Muscle of arm (tissue), 14 donors: ENCODE measurements at places on chromosomes 4 and X.

- no peak for DNase-seq
Measured at GRCh38 chr4:176611381-176611780, 181.3 kb downstream of the VEGFC start.

DNA sequence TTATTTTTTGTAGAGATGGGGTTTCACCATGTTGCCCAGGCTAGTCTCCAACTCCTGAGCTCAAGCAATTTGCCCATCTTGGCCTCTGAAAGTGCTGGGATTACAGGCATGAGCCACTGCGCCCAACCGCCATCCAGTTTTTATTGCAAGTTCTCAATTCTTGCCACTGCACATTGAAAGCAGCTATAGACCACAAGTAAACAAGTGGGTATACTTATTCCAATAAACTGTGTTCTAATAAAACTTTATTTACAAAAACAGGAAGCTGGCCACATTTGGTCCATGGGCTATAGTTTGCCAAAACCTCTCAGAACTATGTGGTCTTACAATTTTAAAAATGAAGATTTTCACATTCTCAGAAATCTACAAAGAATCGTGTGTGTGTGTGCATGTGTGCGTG, 313.6 kb upstream of the RASGEF1B start:
- no peak for DNase-seq

DNA sequence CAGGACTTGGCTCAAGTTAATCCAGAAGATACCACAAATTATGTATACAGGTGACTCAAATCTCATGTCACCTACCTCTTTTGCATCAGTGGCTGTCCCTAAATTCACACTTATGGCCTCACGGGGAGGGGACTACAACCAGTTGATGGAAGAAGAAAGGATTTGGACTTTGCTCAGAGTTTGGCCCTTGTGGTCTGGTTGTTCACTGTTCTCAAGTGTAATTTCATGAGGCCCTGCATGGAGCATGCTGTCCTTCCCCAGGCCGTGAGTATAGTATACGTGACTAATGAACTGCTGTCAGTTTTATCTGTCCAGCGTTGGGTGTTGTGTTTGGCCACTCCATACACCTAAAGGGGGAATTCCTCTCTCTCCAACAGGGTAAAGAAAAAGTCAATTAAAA, 27.5 kb upstream of the LSM6 start:
- DNase-seq: no peak

- no peak for DNase-seq
Measured at GRCh38 chr4:76120199-76120598, 28.0 kb downstream of the NUP54 start.

DNA sequence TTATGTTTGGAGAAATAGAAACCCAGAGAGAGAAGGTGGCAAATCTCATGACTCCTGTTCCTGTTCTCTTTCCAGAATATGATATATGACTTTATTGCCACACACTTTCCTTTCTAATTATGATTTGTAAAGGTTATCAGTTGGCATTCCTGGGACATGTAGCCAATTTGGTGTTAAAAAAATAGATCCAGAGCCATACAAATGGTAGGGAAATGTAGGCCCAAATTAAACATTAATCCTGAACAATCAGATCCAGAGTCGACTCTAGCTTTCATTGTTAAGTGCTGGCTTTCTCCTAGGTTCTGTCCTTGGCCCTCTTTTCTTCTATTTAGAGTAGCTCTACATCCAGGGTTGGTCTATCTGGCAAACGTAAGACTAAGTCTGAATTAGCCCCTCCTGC, 69.8 kb upstream of the LONRF3 start:
- no peak for DNase-seq

- DNase-seq: no peak
Measured at GRCh38 chr4:10671366-10671765, 13.2 kb downstream of the CLNK start.

- DNase-seq: no peak
Measured at GRCh38 chr4:109065006-109065405, 237.5 kb downstream of the COL25A1 start.

DNA sequence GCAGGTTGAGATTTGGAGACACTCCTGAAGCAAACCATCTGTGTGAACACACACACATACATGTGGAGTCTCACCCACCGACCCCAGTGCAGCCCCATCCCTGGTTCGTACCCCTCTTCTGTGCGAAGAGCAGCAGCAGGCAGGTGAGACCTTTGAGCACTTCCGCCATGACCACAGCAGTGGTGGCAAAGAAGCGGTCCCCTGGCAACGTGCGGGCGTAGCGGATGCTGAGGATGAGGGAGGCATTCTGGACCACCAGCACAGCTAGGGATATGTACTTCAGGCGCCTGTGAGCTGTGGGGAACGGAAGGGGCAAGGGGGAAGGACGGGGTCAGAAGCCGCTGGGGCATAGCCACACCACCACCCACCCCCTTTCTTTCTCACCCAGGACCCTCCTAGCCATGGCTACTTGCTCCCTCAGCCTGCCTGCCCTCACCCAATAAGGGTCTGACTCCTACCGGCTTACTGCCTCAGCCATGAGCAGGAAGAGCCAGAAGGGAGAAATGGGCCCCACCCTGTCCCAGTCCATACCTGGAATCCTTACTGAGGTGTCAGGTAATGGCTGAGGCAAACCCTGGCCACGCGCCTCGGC, 1.6 kb downstream of the SLC35A2 start:
- DNase-seq: no peak

DNA sequence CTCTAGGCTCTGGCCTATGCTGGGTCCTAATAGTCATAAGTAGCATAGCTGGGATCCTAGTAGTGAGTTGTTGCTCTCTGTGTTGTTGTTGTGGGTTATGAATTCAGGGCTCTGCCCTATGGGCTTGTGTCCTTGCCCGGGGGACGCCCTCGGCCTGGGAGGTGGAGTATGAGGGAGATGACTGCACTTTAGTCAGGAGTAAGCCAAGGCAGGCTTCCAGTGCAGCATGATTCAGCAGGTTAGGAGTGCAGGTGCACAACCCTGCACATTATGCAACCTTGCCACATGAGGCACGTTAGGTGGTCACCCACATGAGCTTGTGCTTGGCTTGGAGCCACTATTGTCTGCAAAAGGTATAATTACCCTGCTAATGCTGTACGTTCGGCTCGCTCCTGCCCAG, 58.4 kb upstream of the CCDC149 start:
- DNase-seq: no peak

DNA sequence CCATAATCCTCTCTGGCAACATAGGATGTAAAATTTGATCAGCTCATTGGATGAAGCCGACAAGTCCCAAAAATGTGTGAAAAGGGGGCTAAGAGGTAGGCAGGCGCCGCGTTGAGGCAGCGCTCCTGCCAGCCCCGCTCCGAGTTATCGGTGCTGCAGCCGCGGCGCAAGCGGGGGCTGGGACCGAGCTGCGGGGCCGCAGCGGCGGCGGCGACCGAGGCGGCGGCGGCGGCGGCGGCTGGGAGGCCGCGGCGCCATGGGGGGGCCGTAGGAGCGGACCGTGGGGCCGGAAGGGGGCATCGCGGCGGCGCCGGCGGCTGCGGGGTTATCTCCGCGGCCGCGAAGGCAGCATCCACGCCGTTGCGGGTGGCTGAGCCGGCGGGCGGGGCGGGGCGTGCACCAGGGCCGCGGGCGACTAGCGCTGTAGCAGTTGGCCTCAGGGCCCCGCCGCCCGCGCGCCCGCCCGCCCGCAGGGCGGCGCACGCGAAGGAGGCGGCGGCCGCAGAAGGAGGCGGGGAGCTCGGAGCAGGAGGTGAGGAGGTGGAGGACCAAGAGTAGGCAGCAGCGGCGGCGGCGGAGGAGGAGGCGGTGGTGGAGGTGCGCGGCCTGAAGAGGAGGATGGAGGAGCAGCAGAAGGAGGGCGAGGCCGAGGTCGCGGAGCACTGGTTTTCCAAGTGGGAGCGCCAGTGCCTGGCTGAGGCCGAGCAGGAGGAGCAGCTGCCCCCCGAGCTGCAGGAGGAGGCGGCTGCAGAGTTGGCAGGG, 126.0 kb upstream of the CXorf66 start:
- no peak for DNase-seq

- no peak for DNase-seq
Measured at GRCh38 chr4:3200423-3201090, 48.4 kb upstream of the MSANTD1 start.

DNA sequence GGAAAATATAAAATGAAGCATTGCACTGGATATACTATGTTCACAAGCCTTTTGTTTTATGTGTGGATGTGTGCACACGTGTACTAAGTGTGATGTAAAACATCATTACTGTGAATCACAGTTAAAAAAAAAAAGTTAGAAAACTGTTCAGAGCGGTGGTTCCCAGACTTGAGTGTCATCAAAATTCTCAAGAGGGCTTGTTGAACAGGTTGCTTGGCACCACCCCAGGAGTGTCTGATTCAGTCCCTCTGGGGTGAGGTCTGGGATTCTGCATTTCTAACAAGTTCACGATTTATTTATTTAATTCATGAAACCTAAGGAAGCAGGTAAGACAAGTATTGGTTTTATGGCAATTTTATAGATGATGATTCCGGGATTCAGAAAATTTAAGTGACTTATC, 1.8 kb downstream of the CENPU start:
- no peak for DNase-seq
